IPS DF 19.7 (cell line): ENCODE measurements at places on chromosomes 1 and 21.

DNA sequence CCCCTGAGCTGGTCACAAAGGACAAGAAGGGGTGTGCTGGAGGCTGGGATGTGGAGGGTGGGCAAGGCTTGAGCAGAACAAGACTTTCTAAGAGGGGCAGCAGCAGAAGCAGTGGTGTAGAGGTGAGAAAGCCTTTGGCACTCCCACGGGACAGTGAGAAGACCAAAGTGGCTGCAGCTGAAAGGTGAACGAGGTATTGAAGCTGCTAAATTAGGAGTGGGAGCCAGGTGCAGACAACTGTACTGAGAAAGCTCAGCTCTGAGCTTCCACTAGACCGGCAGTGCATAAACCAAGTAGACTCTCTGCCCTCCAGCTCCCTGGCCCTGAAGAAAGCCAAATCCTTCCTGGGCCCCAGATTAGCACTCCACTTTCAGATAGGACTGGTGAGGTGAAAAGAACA, 93.0 kb downstream of the VWA5B1 start:
- no peak for DNase-seq

- no peak for DNase-seq
Observed at GRCh38 chr1:46903481-46903880, 37.8 kb downstream of the CYP4A11 start.

DNA sequence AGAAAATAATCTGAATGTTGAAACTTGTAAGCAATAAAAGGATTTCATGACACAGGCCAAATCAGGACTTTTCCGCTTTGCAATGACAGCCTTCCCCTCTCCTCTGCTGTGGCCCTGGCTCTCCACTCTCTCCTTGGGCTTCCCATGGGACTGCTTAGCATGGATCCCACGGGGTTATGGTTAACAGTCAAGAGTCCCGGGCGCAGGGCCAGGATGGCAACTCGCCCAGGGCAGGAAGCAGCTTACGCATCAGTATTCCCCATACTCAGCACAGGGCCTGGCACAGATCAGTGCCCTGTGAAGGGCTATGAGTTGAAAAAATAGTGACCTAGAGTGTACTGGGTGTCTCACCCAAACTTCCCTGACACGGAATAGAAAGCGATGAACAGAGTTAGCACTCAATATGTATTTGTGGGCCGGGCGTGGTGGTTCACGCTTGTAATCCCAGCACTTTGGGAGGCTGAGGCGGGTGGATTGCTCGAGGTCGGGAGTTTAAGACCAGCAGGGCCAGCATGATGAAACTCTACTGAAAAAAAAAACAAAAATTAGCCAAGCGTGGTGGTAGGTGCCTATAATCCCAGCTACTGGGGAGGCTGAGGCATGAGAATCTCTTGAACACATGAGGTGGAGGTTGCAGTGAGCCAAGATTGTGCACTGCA, 29.1 kb upstream of the GRHL3 start:
- DNase-seq = no peak

DNA sequence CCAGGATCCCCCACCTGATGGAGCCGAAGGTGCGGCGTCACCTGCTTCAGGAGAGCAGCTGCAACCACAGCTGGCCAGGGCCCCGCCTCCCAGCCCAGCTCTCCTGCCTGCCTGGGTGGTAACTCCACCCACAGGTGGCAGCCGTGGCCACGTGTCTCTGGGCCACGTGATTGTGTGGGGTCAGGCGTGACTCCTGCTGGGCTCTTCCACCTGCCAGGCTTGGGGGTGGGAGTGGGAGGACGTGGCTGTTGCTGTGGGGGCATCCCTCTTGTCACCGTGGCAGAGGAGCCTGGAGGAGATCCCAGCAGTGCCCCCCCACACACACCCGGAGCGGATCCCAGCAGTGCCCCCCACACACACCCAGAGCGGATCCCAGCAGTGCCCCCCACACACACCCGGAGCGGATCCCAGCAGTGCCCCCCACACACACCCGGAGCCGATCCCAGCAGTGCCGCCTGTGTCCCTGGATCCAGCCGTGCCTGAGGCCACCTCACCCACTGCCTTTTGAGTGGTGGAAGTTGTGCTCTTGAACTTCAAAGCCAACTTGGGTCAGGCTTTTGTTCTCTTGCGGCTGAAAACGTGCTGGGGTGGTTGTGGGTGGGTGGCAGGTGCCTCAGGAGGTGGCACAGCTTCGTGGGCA, 32.2 kb downstream of the POFUT2 start:
- DNase-seq = no peak

DNA sequence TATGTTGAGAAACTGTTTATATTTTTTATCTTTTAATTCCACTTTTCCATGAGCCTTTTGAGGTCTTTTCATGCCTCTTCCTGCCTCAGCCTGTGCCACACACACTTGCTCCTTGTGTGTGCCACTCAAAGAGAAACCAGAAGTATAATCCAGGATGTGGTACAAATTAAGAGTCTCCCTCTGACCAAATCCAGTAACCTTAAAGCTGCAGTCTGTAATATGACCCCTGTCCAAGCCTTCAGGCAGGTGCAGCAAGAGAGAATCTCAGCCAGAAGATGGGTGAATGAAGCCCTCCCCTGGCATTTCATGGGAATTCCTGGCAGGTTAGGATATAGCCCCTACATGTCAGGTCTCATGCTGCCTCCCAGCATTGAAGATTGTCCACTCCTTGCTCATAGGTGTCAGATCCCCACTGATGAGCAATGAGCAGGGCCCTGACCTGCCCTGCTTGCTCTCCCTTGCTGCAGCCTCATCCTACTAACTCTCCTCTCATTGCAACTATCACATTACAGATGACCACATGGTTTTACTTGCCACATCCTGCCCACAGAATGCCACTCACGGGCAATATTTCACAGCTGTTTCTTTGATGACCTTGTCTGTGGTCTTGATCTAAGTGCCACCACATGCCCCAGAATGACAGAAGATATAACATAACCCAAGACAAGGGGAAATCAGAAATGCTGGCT, 169.3 kb downstream of the SEC16B start:
- no peak for DNase-seq

- DNase-seq = no peak
Observed at GRCh38 chr1:194056169-194056568, 869.8 kb upstream of the B3GALT2 start.

DNA sequence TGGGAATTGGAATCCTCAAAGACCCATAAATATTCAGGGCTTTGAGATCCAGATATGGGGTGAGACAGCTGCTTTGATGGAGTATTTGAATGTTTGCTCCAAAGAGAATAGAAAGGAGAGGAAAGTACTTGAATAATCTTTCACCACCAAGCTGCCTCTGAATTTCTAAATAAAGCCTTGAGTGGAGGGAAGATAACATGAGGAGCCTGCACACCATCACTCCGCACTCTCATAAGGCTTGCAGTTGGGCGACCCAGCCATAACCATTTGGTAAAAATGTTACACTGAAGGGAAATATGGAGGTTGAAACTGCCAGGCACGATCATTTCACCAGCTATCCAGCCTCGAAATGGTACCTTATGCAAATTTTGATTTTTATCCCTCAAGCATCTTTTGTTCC, 38.4 kb downstream of the VCAM1 start:
- DNase-seq = no peak

- DNase-seq = no peak
Observed at GRCh38 chr1:87064309-87064708, 149.9 kb downstream of the HS2ST1 start.

DNA sequence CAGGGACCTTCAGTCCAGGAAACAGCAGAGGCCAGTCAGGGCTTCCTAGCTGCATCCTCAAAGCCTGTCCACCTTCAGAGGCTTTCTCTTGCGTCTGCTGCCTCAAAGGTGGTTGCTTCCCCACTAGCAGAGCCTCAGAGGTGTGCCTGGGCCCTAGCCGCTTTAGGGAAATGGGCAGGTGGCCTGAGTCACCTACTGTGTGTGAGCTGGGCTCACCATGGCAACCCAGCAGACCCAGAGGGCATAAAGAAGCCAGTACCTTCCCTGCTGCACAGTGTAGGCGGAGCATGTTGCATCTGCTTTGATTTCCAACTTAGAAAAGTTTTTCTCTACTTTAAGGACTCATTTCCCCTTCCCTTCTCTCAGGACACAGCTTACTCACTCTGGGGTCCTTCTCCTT, 12.5 kb downstream of the SLC9A1 start:
- no peak for DNase-seq

GRCh38 chr1:2425892-2426291, 13.5 kb upstream of the PEX10 start:
- no peak for DNase-seq

GRCh38 chr1:198523182-198523950, 17.1 kb downstream of the ATP6V1G3 start:
- no peak for DNase-seq
